ENCODE measurements at places on chromosomes 12 and 14.

- DNase-seq, result no peak
Measured at GRCh38 chr14:76584271-76584702, 177.0 kb upstream of the VASH1 start.

GRCh38 chr12:81520064-81520945 lies 238.8 kb downstream of the PPFIA2 start:
- DNase-seq, result no peak

DNA sequence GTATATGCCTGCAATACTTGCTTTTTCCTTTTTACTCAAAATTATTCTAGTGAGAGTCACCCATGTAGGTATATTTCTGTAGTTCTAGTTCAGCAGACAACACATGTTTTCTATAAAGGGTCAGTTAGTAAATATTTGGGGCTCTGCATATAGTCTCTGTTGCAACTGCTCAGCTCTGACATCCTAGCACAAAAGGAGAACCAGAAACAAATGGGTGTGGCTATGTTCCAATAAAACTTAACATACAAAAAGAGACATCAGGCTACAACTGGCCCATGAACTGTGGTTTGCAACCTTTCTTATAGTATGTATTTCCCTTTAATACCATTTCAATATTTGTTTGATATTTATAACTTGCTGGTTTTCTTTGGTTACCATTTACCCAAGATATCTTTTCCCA lies 11.9 kb downstream of the NT5DC3 start:
- no peak for DNase-seq

- no peak for DNase-seq
Measured at GRCh38 chr12:124939079-124939420, 24.6 kb upstream of the UBC start.

DNA sequence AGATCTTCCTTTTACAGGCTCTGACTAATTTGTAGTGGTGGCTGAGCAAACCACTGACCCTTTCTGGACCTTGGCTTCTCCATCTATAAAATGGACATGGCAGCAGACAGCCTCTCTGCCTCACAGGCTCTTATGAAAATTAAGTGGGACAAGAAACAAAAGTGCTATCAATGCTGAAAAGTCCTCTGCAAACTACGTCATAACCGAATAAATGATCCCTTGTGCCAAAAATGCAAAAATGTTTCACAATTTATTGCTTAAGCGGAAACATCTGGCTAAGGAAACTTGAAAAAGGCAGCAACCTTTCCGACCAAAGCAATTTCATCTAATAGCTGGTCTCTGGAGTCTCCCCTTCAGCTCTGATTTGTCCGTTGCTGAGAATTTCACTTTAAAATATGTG lies 108.5 kb upstream of the PLXNC1 start:
- DNase-seq, result no peak

DNA sequence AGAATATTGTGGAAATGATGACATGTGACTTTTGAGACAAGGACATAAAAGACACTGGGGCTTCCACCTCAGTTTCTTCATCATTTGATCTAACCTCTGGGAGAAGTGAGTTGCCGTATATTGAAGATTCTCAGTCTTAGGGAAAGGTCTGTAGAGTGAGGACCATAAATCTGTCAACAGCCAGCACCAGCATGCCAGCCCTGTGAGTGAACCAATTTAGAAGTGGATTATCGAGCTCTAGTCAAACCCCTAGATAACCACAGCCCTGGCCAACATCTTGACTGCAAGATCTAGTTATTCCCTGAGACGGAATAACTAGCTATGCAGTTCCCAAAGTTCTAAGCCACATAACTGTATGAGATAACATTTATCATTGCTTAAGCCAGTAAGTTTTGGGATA lies 108.8 kb upstream of the PTPRR start:
- no peak for DNase-seq

DNA sequence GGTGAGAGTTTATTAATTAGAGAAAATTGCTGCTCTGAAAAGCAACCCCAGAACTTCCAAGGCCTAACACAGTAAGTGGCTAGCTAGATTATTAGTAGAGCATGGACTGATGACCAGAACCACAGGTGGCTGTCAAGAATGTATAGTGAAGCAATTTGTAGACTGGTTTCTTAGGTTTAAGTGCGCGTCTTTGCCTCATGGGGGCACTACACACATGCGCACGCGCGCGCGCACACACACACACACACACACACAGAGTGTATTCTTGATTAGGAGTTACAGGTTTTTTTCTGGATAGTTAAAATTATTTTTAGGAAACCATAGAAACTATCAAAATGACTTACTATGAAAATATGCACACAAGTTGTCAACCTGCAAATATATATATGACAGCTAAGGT lies 66.5 kb downstream of the BHLHE41 start:
- DNase-seq, result no peak

GRCh38 chr14:97361958-97362357 lies 564.8 kb downstream of the VRK1 start:
- no peak for DNase-seq

- DNase-seq, result no peak
Measured at GRCh38 chr12:90311561-90311960, 602.9 kb upstream of the ATP2B1 start.

- no peak for DNase-seq
Measured at GRCh38 chr14:97976861-97977260, 1179.7 kb downstream of the VRK1 start.

- DNase-seq, result no peak
Measured at GRCh38 chr14:74710480-74710879, 2.4 kb downstream of the AREL1 start.

DNA sequence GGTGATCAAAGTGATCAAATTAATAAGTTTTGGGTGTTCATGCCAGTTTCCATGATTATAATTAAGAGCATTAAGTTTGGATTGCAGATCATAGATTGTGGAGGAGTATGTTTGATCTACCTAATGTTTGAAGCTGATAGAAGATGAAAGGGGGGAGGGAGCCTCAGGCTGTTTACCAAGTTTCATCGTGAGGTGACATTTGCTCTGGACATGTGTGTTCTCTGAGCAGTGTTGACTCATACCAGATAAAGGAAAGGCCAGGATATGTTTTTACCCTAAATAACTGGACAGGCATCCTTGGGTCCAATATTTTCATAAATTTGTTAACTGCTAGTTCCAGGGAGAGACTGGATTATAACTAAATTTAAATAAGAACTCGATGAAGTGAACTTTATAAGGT lies 3.5 kb upstream of the SEL1L start:
- DNase-seq, result no peak

DNA sequence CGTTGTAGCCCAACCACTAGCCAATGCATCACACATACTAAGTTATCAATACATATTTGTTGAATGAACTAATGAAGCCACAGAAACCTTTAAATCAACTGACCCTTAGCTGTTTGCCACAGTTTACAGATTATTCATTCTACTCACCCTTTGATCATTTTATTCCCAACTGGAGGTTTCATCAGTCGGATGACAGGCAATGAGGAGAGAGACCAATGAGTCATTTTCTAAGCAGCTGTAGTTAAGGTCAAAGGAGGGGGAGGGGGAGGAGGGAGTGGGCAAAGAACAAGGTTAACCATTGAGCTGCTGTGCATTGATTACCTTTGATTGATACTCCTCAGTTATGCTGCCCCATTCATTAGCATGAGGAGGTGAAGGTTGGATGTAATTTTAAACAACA lies 469.5 kb downstream of the VRK1 start:
- no peak for DNase-seq

All from stimulated activated naive CD4-positive, alpha-beta T cell treated with Interleukin-2 at 50 U/mL for 16 hours (primary cell).